ENCODE measurements at places on chromosomes 4 and X.

- DNase-seq, result no peak
These were observed 113.0 kb downstream of the ARX start for GRCh38 chrX:24902806-24903205.

DNA sequence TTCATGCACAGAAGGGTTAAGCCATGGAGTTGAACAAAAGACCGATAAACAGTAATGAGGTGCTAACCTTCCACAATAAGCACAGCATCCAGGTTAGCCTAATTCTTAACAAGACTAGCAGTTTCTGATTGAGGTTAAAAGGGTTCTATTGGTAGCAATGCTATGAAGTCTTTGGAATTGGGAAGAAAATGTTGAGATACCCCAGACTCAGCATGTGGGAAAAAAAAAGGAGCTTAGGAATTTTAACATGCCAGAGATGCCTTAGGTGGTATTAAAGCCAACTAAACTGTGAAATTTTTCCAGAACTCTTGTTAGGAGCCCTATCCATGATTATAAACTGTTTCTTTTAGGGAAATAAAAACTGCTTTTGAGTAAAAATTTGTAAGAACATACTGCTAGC, 391.7 kb downstream of the GABRG1 start:
- DNase-seq, result no peak

DNA sequence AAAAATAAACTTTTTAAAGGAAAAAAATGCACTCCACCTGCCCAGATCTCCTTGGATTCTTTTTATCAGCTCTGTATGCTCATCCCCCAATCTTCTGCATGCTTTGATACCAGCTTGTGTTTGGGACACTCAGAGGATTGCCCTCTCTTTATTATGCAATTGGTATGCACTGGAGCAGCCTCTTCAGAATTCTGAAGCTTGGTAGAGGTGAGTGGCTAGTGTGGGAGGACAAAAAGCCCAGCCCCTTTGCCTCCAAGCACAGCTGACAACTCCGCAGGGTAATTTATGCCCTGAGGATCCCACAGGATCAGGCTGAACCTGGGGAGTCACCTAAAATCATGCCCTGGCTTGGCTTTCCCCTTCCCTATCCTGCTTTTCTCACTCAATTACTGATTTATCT, 16.7 kb downstream of the IL21 start:
- no peak for DNase-seq

DNA sequence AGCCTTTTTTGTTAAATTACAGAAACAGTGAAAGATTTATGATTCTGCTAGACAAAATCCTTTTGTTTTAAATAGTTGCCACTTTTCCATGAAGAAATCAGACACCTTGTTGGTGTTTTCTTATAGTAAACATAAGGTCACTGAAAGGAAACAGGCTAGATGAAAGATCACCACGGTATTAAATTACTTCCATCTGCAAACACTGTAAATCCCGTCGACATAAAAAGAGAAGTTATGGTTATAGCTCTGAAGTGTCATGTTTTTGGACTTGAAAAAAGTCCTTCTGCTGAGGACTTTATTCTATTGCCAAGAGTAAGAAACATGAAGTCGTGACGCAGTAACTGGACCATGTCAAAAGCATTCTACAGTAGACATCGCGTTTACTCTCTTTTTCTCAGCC, 567.6 kb upstream of the SLIT2 start:
- DNase-seq, result no peak

DNA sequence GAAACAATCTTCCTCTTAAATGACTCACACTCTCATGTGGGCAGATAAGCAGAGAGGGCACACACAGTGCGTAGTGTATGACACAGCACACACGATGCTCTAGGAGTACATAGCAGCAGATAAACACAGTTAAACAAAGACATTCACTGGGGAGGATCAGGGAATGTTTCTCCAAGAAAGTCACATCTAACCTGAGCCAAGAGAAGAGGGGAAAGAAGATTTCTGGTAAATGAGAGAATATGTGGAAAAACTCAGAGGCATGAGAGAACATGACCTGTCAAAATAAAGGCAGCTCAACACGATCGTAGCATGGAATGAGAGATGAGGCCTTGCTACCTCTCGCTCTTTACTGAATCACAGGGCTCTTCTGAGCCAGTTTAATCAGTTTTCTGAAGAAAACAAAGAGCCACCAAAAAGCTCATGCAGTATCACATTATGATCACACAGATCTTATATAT, 251.0 kb downstream of the ANK2 start:
- DNase-seq, result no peak

DNA sequence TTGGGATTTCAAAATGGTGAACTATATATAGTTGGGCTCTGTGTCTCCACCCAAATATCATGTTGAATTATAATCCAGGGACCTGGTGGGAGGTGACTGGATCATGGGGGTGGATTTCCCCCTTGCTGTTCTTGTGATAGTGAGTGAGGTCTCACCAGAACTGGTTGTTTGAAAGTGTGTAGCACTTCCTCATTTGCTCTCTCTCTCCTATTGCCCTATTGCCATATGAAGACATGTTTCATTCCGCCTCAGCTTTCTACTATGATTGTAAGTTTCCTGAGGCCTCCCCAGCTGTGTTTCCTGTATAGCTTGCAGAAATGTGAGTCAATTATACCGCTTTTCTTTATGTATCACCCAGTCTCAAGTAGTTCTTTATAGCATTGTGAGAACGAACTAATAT, 545.6 kb downstream of the TRAM1L1 start:
- no peak for DNase-seq

DNA sequence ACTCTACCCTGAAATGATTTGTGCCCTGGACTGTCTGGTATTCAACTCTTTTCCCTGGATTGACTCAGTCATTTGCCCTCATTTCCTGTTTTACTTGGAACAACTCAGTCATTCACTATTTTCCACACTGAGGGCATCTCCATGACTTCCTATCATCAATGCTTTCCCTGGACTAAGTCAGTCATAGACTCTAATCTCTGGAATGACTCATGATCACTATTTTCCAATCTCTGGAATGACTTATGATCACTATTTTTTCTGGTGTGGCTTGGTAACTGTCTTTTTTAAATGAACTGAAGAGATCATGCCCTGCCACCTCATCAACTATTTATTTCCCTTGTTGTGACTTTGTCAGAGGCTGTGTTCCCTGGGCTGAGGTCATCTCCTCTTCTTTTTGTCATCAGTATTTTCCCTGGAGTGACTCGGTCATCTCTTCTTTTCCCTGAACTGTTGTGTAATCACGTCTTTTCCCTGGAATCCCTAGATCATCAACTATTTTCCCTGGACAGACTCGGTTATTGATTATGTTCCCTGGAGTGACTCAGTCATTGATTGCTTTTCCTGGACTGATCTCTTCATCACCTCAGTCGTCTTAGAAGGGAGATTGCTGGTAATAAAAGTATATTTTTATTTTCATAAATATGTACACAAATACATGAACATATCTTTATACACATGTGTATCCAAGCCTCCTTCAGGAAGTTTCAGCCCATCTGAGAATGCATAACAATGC, 327.1 kb upstream of the VCX start:
- no peak for DNase-seq

- DNase-seq, result no peak
These were observed 100.8 kb downstream of the SHROOM3 start for GRCh38 chr4:76535603-76536372.

GRCh38 chr4:169440446-169440845, 169.7 kb upstream of the SH3RF1 start:
- DNase-seq, result no peak

GRCh38 chr4:7153711-7154110, 38.6 kb upstream of the SORCS2 start:
- DNase-seq, result no peak

GRCh38 chr4:140052050-140052449, 101.9 kb downstream of the MAML3 start:
- peak; percentile 30 for DNase-seq

- DNase-seq, result no peak
These were observed 233.8 kb downstream of the ENOX2 start for GRCh38 chrX:130669233-130669632.

GRCh38 chr4:6773106-6773505, 9.4 kb upstream of the KIAA0232 start:
- no peak for DNase-seq

GRCh38 chrX:100606753-100607152, 22.0 kb downstream of the TNMD start:
- no peak for DNase-seq

- DNase-seq, result no peak
These were observed 294.2 kb downstream of the GRIA2 start for GRCh38 chr4:157514711-157515110.

GRCh38 chr4:76984127-76984526, 34.6 kb downstream of the SEPTIN11 start:
- DNase-seq, result no peak

- DNase-seq, result no peak
These were observed 144.6 kb upstream of the EDNRA start for GRCh38 chr4:147336252-147336651.

DNA sequence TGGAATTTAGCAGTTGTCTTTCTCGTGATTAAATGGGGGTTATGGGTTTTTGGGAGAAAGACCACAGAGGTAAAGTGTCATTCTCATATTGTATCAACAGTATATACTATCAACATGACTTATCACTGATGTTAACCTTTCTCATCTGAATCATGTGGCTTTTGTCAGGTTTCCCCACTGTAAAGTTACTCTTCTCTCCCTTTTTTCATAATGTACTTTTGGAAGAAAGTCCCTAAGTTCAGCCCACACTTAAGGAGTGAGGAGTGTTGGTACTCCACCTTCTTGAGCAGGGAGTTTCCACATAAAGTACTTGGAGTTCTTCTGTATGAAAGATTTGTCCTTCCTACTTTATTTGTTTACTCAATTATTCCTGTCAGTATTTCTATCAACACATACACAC, 169.9 kb downstream of the ZNF330 start:
- no peak for DNase-seq

GRCh38 chrX:127085939-127086338, 266.4 kb downstream of the PRR32 start:
- DNase-seq, result no peak

- DNase-seq, result peak; percentile 36
These were observed 701 bp downstream of the ARHGAP4 start for GRCh38 chrX:153925387-153925738.

- no peak for DNase-seq
These were observed 136.4 kb upstream of the GUCY1A1 start for GRCh38 chr4:155530290-155530689.

DNA sequence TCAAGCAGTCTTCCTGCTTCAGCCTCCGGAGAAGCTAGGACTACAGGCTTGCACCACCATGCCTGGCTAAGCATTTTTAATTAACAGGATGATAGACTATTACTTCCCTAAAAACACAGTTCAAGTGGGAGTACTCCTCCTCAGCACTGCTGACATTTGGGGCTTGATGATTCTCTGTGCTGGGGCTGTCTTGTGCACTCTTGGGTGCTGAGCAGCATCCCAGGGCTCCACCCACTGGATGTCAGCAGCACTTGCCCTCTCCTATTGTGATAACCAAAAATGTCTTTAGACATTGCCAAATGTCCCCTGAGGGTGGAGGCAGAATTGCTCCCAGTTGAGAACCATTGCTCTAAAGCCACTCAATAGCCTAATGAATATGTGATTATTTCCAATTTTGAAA, 60.4 kb downstream of the CLCN4 start:
- DNase-seq, result no peak

DNA sequence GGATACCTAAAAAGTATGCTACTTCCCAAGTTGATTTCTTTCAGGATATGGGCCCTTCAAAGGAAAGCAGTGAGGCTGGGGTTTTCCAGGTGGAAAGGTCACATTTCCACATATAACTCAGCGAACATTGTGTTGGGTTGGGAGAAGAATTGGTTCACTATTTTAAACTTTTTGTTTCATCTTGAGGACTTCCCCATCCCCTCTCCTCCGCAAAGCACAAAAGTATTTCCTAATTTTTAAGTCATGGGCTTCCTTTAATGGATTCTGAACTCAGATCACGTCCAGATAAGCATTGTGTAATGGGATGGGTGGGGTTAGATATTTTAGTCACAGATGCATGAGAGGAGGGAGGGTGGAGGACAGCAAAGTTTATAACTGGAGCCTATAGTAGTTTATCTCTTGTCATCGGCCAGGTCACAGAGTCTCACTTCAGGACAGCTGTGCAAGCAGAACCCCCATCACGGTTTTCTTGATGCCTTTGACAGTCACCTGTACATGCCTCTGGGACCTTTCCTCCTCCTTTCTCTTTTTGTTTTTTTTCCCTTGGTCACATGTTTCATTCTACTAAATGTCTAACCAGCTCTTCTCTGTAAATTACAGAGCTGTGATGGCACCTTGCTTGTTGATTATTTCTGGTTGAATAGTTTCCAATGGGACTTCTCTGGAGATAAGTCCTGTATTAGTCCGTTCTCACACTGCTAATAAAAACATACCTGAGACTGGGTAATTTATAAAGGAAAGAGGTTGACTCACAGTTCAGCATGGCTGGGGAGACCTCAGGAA, 115.4 kb downstream of the PTTG2 start:
- DNase-seq, result no peak

DNA sequence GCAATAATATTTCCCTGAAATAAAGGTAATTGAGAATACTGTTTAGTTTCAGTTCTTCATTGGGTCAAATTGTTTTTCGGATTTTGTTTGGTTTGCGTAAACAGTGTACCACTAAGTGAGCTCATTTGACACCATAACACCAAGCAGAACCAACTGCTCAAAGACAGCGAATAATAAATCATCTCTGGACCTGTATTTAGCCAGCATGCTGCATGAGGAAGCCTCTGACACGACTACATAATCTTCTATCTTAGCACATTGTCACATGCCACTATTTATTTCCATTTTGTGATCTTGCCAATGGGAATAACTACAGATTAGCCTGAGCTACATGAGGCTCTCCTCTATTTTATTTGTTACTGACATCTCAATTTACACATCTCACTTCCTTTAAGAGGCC, 12.1 kb upstream of the PRKG2 start:
- DNase-seq, result no peak

- DNase-seq, result no peak
These were observed 7.9 kb downstream of the MBTPS2 start for GRCh38 chrX:21847342-21847741.

DNA sequence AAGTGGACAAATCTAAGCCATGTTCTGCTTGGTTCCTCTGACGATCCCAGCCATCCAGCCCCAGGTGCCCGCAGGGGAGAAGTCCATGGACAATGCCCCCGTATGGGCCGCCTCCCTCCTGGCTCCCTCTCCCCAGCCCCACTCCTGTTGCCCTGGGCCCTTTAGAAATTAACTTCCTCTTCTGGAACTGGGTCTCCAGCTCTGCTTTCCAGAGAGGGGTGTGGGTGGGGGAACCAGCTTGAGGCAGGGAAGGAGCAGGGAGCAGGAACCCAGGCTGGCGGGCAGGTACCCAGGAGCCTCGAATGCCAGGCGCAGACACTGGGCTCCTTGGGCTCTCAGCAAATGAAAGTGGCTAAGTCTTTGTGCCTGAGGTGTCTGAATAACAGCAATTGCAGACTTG, 12.7 kb upstream of the ABLIM2 start:
- no peak for DNase-seq

Data from stimulated activated naive CD4-positive, alpha-beta T cell (primary cell).